ENCODE measurements at places on chromosomes 6 and 20.

- DNase-seq = no peak
Observed at GRCh38 chr20:31721408-31722256, 1.0 kb downstream of the BCL2L1 start.

DNA sequence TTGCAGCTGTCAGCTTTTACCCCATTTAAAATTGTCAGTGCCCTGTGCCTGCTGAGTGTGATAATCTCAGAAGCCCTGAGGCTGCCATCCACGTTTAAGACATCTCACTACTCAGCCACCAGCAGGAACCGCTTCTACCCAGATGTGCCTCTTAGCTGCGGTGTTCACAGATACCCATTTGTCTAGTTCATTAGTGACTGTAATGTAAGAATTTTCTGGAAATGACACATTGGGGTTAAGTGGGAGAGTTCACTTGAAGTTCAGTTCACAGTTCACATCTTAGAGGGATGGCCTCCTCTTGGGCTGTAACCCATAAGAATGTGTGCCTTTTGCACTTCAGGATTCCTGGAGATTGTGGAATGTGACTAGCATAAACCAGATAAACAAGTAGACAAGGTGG lies 477.7 kb downstream of the BTBD3 start:
- no peak for DNase-seq

GRCh38 chr6:89501222-89501621 lies 68.3 kb downstream of the ANKRD6 start:
- no peak for DNase-seq

- DNase-seq = no peak
Observed at GRCh38 chr20:11880680-11881079, 37.0 kb upstream of the BTBD3 start.

DNA sequence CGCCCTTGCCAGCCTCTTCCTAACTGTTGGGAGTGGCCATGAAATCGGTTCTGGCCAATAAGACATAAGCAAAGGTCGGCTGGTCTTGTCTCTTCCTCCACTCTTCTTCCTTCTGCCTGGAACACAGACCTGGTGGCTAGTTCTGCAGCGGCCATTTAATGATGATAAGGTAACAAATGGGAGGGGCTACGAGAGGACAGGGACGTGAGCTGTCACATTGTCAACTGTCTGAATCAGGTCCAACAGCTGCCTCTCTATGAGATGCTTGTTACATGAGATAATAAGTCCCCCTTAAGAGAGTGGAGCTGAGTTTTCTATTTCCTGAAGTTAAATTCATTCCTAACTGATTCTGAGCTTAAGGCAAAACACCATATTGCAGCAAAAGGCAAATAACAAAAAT lies 12.5 kb upstream of the TMEM242 start:
- no peak for DNase-seq

- no peak for DNase-seq
Observed at GRCh38 chr20:3106658-3107463, 22.3 kb upstream of the AVP start.

DNA sequence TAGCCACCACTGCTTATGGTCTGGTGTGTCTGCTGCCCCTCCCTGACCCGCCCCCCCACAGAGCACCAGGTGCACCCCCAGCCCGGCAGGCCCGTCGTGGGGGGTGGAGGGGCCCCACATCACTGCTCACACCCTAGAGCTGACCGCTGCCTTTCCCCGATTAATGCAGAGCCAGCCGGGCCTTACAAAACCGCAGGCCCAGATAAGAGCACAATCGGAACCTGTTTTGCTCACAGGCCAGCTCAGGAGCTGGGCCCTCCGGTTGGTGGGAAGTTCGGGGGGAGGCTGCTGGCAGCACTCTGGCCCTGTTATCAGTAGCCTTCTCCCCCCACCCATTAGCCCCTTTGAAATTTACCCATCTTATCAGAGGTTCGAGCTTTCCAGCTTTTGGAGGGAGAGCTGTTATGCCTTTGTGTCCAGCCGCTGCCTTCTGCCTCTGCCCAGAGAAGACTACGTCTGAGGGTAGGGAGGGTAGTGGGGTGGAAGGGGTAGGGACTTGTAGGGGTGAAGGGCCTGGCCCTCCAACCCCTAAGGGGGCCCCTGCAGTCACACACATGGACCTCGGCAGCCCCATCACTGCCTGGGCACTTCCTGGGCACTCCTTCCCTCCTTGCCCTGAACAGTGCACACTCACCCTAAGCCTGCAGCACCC lies 6.9 kb upstream of the SPDEF start:
- no peak for DNase-seq

GRCh38 chr6:96164802-96165201 lies 149.0 kb downstream of the FUT9 start:
- no peak for DNase-seq

GRCh38 chr6:121917834-121918559 lies 481.5 kb upstream of the HSF2 start:
- DNase-seq = no peak

- DNase-seq = no peak
Observed at GRCh38 chr6:79613912-79614311, 17.2 kb upstream of the SH3BGRL2 start.

DNA sequence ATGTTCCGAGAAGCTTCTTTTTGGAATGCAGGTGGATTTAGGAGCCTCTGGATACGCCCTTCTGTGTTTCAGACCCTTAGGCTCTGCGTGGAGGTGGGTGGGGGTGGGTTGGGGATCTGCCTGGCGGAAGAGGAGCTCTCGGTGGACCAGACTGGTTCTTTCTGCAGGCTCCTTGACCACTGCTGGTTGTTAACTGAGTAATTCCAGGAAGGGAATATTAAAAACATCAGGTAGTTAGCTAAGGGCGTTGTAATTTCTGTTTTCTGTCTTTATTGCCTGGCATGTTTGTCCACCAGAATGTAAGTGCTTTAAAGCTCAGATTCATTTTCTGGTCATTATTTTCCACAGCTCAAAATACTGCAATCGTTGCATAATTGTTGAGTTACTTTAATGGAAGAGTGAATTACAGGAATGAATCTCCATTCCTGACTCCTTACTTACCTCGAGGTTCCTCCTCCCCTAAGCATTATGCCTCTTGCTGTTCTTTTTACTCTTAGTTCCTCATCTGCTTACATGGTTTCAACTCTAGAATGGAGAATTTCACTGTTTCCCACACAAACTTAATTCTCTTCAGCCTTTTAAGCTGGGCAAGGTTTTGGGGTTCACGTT lies 5.9 kb downstream of the CDYL start:
- no peak for DNase-seq

DNA sequence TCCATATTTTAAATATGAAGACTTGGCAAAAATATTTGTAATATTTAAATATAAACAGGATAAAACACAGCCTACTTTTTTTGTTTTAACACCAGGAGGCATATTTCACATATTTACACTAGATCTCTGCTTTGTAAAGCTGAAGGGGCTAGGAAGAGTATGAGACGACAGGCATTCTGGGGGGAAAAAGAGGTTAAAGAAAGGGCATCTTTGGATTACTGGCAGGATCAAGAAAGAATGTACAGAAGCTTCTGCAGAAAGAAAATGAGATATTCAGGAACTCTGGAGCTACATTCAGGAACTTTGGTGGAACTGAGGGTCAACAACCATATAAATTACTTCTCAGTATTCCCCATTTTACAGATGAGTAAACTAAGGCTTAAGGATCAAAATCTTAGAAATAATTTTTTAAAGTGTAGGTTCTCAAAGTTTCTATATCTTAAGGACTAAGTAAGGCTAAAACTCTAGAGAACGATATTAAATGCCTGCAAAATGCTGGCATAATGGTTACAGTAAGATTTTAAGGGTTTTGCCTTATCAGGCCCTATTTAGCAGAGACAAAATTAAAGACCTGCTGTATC lies 156.5 kb downstream of the CDK19 start:
- DNase-seq = no peak

GRCh38 chr6:11329726-11330412 lies 97.4 kb upstream of the NEDD9 start:
- DNase-seq = no peak

GRCh38 chr20:4155953-4156352 lies 140.6 kb upstream of the RNF24 start:
- no peak for DNase-seq

GRCh38 chr6:53651205-53651763 lies 14.3 kb downstream of the KLHL31 start:
- DNase-seq = peak; percentile 57

DNA sequence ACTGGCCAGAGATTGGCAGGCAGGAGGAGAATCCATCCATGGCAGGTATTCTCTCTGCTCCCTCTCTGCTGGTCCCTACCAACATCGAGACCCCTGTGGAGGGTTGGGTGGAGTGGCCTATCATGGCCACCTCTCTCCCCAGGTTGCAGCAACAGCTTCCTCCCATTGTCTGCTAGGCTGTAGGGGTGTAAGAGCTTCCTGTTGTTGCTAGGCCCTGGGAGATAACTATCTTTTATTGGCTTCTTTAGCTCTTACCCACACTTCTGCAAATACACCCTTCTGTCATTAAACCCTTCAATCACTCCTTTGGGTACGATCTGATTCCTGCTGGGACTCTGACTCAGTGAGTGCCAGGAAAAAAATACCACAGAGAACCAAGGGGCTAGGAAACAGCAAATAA lies 66.6 kb upstream of the FAM184A start:
- no peak for DNase-seq

- no peak for DNase-seq
Observed at GRCh38 chr6:34615574-34616226, 59.6 kb upstream of the SPDEF start.

GRCh38 chr20:19835533-19836222 lies 77.6 kb downstream of the RIN2 start:
- no peak for DNase-seq
